ENCODE measurements at places on chromosomes 16 and 17.
A peak's percentile ranks its signal among the peaks of the same experiment; 100 is the strongest.

DNA sequence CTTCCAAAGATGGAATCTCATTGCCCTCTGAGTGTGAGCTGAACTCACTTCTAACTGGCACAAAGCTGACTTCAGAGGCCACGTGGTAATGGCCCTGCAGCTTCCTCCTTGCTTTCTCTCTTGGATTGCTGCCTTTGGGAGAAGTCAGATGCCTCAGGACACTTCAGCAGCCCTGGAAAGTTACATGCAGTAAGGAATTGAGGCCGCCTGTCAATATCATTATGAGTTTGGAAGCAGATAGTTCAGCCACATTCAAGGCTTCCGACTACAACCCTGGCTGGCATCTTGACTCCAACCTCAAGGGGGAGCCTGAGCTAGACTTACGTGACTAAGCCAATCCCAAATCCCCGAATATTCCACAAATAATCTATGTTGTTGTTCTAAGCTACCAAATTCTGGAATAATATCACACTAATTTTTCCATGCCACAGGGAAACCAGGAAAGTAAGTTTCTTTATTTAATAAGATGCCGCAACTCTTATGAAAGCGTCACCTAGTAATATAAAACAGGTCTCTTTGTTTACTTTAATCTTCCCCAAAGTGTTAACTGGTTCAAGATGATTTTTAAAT lies 13.6 kb downstream of the CEP20 start:
- DNase-seq, result peak; percentile 57

DNA sequence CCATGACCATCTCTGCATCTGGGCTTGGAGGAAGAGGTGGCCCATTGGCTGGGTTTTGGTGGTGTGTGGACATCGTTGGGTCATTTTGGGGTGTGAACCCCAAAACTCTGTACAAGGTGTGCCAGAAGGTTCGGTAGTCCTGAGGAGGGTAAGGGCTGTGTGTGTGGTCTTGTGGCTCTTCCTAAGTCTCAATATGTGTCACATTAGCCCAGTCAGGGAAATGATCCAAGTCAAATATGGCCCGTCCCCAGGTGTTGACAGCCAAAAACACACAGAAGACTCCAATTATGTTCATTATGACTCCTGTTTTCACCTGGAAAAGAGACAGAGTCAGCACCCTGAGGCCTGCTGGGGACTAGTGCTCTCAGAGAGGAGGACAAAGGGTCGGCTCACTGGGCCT lies 27.1 kb downstream of the SLC13A5 start:
- no peak for DNase-seq

GRCh38 chr17:4566785-4567184 lies 6.4 kb upstream of the GGT6 start:
- DNase-seq, result no peak

DNA sequence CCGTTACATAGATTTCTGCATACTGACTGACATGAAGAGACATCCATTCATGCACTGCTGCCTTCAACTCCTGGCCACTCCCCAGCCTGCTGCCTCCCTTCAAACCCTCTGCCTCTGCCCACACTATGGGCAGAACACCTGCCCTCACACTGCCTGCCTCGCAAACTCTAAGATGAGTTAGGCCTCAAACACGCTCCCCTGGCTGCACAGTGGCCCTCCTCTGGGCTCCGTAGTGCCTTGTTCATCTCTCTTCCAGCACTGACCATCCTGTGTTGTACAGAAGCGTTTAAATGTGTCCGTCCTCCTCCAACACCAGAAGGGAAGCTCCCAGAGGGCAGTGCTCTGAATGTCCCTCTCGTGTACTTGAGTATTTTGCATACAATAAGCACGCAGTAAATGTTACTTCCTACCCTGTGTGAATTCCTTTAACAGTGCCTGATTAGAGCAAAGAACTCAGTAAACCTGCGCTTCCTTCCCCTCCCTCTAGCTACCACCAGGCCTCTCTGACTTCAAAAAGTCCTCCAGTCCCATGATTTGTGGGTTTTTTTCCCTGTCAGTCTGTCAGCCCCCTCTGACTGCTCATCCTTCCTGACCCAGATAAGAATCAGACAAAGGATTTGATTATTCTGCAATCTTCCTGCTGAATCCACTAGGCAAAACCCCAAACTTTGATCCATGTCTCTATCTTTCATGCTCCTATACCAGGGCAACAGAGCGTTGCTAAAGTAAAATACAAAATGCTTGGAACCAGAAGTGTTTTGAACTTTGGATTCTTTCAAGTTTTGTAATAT lies 3.9 kb downstream of the DHX33 start:
- DNase-seq, result no peak

- no peak for DNase-seq
These were observed 101.5 kb downstream of the CLEC16A start for GRCh38 chr16:11045846-11046245.

GRCh38 chr16:86773354-86773715 lies 195.0 kb downstream of the FOXL1 start:
- DNase-seq, result no peak

DNA sequence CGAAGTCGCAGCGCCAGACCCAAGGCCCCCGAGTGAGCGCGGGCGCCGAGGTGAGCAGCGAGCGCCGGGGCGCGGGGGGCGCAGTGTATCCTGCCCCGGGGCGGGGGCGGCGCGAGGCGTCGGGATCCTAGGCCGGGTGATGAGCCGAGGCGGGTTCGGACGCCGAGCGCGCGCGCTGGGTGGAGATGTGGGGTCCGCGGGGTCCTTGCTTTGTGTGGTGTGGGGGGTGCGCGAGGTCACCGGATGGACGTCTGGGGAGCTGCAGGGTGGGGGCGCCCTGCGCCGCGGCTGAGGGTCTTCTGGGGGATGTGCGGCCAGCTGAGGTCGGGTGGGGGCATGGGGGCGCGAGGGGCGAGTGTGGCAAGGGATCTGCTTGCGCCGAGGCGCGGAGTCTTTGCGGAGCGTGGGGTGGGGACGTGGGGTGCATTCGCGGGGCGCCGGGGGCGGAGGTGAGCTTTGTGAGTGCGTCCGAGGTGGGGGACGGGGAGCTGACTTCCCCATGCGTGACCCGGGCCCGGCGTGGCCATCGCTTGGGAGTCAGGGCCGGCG lies 560 bp downstream of the RAI1 start:
- no peak for DNase-seq

Data from dorsolateral prefrontal cortex (tissue), 122 donors.